ENCODE measurements at places on chromosomes 7 and 10.

DNA sequence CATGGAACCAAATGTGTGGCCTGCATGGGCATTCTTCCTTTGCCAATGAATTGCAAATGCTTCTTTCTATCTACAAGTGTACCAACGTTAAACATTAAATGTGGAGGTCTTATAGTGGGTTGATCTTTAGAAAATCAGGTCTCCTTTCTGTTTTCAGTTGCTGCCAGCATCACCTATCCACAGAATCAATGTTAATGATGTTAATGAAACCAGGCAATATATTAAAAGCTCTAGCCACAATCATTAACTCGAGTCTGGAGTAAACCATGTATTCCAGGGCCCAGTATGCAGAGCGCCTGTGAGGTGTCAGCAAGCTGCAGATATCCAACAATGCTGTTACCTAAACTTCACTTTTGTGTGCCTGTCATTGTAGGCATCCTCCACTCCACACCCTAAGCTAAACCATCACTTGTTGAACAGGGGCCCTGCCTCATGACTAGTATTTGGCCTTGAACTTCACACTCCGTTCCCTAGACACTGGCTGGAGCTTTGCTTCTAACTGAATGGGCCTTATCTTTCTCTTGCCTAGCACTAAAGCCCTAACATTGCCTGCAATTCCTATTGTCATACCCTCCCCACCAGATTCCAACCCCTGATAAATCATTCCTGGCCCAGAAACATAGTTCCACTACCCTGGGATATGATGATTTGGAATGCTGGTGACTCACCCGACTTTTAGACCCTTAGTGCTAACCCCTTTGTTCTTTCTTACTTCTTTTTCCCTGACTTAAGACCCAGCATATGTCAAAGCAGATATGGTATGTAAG, 24.3 kb upstream of the ITGB8 start:
- no peak for DNase-seq

GRCh38 chr10:17671307-17671706, 27.4 kb downstream of the STAM start:
- no peak for DNase-seq

DNA sequence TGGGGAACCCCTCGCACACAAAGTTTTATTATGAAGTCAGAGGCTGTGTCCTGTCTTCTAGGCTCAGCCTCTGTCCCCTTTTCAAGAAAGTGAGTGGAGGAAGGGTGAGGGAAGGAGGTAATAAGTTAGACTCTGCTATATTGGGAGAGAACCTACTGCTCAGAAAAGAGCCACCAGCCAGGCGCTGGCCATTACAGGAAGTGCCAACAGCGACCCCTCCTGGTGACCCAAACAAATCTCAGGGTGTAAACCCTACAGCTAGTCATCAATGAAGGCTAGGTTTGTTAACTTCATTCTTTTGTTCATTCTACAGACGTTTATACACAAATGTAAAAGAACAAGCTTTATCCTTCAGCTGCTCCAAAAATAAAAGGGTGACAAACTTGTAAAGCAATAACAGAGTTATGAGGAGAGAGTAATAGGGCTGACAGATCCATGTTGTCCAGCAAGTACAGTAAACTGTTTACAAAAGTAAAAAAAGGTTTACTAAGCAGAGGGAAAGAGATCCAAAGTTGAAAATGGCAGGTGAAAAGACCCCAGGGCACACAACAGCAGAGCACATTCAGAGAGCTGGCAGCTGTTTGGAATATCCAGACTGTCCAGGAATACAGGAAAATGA, 82.7 kb downstream of the FAM204A start:
- DNase-seq, result peak; percentile 31

DNA sequence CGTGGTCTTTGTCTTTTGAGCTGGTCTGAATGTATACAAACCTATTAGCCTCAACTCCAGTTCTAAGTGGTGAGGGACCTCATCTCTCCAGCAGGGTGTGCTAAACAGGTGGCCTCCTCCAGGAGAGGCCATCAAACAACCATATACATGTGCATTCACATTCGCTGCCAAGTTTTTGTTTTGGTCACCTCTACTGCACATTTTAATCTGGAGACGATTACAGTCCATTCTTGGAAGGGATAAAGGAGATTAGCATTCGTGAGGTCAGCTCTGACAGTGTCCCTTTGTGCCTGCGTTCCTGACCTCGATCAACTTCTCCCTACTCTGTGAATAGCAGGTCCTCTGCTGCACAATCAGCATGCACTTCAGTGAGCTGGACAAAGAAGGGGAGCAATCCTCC, 60.8 kb downstream of the RHOBTB1 start:
- DNase-seq, result peak; percentile 32

- no peak for DNase-seq
Observed at GRCh38 chr10:104622598-104623209, 18.4 kb upstream of the SORCS3 start.

DNA sequence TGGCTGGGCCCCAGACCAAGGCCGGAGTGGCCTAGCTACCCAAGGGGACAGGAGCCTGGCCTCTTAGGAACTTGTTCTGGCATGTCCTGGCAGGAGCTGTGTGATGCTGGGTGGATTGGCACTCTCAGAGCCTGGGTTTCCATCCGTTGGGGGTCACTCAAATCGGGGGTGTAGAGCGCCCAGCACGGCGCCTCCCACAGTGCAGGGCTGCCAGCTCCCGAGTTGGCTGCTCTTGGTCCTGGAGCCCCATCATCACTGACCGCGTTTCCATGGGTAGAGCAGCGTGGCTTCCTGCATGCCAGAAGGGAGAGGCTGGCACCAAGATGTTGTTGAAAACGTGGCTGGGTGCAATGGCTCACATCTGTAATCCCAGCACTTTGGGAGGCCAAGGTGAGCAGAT, 70.3 kb downstream of the UNCX start:
- DNase-seq, result no peak

- DNase-seq, result no peak
Observed at GRCh38 chr10:106957823-106958588, 206.5 kb downstream of the SORCS1 start.

DNA sequence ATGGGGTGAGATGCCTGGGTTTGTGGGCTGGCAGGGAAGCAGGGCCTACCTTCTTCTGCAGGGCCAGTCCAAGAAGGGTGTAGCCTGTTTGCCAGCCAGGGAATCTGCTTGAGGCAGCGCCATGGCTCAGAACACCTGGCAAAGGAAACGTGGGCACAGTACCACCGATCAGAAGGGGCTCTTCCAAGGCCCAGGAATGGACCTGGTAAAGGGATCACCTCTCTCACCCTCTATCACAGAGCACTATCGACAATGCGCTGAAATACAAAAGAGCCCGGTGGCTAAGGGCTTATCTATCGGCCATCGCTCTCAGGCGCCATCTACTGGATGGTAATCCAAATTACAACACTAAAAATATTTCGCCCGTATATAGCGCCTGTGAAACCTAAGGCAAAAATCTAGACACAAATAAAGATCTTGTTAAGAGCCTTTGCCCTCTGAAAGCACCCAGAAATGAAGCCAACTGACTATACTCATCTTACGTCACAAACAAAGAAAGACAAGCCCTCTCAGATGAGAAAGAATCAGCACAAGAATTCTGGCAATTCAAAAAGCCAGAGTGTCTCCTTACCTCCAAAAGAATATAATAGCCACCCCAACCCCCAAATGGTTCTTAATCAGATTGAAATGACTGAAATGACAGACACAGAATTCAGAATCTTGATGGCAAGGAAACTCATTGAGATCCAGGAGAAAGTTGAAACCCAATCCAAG, 217.8 kb upstream of the HPS1 start:
- DNase-seq, result peak; percentile 54

DNA sequence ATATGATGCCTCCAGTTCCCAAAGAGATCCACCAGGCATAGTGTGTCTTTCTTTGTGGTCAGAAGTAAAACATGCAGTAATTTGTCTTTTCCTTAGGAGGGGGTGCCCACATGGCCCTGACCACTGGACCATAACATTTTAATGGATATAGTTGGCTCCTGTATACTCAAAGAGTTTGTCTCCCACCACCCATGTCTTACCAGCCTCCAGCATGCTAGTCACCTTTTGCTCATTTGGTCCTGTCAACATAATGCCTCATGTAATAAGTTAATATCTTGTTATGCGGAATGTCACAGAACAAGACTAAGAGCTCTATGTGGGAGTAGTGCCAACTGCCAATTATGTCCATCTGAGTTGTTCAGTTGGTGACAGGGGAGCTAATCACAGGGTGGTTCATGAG, 83.4 kb upstream of the IFRD1 start:
- no peak for DNase-seq

DNA sequence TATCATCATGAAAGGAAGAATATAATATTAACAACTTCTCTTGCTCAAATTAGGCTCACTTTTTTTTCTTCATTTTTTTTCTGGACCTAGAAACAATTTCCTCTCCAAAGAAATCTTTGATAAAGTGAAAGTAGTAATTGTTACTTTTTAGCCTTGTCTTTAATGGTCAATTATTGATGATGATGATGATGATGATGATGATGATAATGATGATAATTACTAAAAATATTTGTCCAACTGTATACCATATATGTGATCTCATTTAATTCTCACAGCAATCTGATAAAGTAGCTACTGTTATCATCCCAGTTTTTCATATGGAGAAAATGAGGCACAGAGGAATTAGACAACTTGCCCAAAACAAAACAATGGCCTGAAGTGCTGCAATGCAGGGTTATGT, 12.8 kb downstream of the PRKG1 start:
- DNase-seq, result no peak

DNA sequence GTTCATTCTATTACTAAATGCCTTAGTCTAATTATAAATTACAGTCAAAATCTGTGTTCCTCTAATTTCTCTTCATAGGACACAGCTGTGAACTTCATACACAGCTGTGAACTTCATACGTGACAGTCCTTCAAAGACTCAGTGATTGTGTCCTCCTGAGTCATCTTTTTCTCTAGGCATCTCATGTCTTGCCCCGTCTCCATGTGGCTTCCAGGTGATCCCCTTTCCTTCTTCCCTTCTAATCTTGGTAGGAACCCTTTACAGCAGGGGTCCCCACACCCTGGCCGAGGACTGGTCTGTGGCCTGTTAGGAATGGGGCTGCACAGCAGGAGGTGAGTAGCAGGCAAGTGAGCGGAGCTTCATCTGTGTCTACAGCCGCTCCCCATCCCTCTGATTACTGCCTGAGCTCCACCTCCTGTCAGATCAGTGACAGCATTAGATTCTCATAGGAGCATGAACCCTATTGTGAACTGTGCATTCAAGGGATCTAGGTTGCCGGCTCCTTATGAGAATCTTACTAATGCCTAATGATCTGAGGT, 14.0 kb upstream of the EIF5AL1 start:
- no peak for DNase-seq

- no peak for DNase-seq
Observed at GRCh38 chr10:88980247-88980646, 10.4 kb upstream of the FAS start.

GRCh38 chr7:41786944-41787343, 84.1 kb upstream of the INHBA start:
- DNase-seq, result no peak

DNA sequence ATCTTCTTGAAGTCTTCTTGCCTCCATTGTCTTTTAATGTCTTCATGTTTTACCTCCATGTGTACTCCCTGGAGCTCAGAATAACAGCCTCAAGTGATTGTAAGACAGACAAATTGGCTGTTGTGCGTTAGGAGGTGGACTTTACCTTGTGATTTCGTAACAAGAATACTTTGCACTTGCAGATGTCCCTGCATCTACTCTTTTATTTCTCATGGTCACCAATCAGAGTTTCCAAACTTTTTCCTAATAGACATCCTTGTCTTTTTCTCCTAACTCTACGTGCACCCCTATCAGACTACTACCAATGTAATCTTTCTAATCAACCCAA, 172.3 kb downstream of the NRP1 start:
- DNase-seq, result no peak

- DNase-seq, result no peak
Observed at GRCh38 chr7:26856176-26856985, 8.0 kb downstream of the SKAP2 start.

DNA sequence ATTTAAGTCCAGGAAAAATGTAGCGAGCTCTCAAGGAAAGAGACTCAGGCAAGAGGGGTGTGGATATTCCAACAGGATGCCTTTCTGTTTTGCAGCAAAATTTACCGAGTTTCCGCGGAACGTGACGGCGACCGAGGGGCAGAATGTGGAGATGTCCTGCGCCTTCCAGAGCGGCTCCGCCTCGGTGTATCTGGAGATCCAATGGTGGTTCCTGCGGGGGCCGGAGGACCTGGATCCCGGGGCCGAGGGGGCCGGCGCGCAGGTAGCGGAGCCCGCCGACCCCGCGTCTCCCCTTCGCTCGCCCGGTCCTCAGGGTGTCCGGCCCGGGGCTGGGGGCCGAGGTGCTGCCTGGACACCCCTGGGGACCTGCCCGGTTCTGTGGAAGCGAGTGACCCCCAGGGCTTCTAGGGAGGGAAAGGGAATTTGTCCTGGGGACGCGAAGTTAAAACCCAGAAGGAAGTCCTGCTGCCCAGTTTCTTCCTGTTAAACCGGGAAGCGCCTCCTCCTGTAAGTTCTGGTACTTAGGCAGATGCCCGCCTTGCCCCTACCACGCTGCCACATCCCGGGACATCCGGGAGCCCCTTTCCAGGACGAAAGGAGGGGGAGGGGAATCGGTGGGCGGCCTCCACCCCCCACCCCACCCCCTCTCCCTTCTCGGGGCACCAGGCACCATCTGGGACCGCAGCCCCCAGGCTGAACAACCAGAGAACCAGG, 2.5 kb downstream of the VSTM2A start:
- DNase-seq, result peak; percentile 23

Data from GM13976 (cell line).